Activated T-helper 17 cell treated with anti-CD3 and anti-CD28 coated beads, Interleukin-2, amount 50 U/mL, for 72 hours (primary cell): ENCODE measurements at places on chromosomes 4 and X.

- ATAC-seq: no peak
These were observed 42.5 kb upstream of the C1GALT1C1 start for GRCh38 chrX:120672389-120672788.

- ATAC-seq: no peak
These were observed 41.3 kb upstream of the PRKG2 start for GRCh38 chr4:81256059-81256970.

DNA sequence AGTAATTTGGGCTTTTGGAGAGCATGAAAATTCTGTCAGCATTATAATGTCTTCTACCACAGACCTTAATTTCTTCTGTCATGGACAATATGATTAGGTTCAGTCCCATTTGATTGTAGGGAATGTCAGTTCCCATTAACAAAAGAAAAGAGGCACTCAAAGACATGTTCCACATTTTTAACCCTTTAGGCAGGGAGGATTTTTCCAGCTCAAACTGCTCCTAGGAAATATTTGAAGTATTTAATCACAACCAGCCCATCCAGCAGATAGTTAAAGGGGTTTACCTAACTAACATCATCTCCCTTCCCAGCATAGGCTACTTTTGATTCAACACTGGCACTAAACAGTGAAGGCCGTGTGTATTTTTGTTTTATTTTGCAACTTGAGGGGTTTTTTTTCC, 256.0 kb downstream of the DHX15 start:
- no peak for ATAC-seq

GRCh38 chrX:121931567-121931966, 884.2 kb downstream of the GLUD2 start:
- ATAC-seq: no peak

GRCh38 chr4:140223056-140223810, 69.2 kb upstream of the MAML3 start:
- ATAC-seq: no peak

- ATAC-seq: no peak
These were observed 70.6 kb downstream of the TRAPPC11 start for GRCh38 chr4:183729430-183730328.

GRCh38 chrX:76850851-76851250, 423.3 kb downstream of the MAGEE1 start:
- ATAC-seq: no peak

DNA sequence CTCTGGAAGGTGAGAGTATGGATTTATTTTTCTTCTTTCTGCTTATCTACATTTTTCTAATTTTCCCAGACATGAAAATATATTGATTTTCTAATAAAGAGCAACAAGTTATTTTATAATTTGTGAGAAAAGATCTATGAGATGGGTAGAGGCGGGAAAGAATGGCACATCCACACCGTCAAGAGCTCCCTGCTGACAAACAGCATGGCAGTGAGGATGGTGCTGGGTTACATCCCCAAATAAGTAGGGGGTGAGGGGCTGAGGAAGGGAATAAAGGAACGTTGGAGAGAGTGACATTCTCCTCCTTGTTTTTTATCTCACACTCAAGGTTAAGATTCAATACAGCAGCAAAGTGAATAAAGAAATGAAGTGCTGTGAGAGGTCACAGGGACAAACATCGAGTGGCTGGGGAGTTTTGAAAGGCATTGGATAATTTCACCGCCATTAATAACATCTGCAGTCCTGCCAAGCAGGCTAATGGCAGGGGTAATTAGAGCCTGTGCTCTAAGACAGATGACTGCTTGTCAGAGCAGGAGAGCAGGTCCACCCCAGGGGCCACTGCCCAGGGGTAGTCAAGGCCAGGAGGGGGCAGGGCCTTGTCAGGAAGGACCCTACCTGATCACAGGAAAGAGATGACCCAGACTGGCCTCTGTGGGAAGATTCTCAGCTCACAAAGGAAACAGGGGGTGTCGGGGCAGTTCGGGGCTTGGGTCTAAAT, 323.8 kb downstream of the FBXW7 start:
- no peak for ATAC-seq

GRCh38 chr4:103032574-103032973, 13.1 kb upstream of the SLC9B1 start:
- ATAC-seq: no peak

DNA sequence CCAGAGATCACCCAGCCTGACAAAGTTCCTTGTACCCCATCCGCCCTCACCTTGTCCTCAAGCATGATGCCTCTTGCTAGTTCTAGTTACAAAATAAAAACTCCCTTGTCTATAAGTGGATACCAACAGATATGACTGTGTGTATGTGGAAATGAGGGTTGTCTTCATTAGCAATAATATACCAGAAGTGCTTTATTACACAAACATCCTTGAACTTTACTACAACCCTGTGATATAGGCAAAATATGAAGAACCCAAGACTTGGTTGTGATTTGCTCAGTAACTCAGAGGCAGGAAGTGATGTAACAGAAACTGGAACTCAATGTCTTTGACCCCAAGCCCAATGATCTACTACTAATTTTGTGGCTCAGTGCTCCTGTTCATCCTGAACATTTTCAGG, 97.6 kb downstream of the AKAP4 start:
- ATAC-seq: no peak

- no peak for ATAC-seq
These were observed 1384.4 kb upstream of the PCDH10 start for GRCh38 chr4:131764730-131765129.

GRCh38 chr4:76850010-76850441, 47.9 kb downstream of the SOWAHB start:
- no peak for ATAC-seq

DNA sequence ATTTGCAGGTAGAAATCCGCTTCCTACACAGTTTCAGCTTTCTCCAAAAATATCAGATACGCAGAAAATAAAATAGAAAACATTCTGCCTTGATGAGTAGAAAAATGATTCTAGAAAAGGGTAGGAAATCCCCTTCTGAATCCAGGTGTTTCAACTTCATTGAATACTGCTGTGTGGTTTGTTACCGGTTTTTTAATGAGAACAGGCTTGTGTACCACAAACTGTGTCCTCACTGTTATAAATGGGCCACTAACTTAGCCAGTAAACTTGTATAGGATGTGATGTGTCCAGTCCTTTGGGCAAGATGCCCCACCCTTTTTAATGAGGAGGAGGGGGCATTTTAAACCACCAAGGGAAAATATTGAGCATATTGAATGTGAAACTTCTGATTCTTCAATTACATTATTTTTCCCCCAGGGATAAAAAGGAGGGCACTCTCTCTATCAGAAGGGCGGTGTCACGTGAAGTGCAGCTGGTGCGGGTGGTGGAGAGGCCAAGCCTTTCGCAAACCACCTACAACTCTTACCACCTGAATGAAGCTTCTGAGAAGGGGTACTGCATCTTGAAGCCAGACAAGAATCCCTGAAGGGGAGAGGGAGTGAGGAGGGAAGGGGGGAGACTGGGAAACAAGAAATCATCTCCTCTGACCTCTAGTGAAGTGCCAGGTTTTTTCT, 4.5 kb downstream of the CXXC4 start:
- peak; percentile 57 for ATAC-seq

DNA sequence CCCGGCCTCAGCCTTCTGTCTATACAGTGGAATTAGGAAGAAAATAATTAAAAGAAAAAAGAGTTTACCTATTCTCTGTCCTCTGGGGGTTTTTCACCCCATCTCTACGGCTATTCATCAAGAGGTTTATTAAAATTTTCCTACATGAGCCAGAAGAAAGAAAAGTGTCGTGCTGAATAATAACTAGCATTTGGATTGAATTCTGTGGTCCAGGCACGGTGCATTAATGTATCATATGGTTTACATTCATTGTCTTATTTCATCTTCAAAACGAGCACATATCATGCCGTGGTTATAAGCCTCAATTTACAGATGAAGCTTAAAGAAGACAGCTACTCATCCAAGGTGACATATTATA, 5.4 kb upstream of the NAA15 start:
- peak; percentile 41 for ATAC-seq

GRCh38 chrX:3345281-3346191, 916 bp downstream of the MXRA5 start:
- no peak for ATAC-seq

DNA sequence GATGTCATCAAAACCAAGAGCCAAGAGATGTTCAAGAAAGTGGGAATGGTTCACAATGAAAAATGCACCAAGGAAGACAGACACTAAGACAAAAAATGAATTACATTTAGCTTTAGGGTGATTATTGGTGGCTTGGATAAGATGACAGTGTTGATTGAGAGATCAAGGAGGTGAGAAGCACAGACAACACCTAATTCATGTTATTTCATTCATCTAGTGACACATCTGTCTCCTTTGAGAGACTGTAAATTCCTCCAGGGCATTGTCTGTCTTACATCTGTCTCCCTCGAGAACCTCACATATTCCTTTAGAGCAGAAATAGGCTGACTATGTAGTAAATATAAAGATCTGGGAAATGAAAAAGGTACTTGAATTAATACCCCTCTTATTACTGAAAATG, 94.2 kb upstream of the SMIM31 start:
- no peak for ATAC-seq

DNA sequence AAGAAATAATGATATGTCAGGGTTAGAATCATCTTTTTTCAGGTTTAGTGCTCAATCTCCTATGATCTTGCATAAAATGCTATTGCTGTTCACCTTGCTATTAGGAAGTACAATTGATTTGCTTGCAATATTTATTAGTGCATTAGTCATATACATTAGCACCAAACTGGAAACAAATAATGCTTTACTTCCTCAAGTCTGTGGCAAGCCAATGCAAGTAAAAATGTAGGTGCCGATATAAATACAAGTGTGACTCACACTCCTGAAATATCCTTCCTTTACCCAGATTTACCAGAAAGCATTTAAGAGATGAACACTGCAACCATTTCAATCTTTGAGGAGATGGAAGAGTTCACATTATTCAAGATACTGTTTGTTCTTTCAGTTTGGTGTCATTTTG, 1487.7 kb upstream of the ADGRL3 start:
- ATAC-seq: no peak

DNA sequence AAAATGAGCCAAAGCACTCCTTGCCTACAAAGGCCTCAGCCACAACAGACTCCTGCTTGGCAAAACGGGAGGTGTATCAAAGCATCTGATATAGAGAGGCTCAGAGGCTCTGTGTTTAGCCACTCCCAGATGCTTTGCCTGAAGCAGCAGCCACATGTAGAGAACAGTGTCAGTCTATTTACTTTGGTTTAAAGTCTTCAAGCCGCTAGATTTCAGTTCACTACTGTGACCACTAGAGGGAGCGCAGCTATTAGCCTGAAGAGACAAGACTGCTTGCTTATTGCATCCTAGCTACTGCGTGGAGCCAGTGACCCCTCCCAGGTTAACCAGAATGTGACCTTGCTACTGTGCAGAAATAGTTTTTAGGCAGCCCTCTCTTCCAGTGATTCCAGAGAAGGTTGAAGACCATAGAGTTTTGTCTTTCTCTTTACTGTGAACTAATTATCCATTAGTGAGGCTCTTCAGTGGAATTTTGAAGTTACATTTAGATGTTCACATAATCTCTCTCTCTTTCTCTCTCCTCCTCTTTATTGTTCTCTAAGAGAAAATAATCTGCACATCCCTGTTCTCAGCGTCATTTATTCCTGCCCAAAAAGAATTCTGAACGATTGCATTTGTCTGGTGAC, 39.3 kb downstream of the BMP3 start:
- ATAC-seq: peak; percentile 71

- ATAC-seq: no peak
These were observed 75.1 kb downstream of the MXRA5 start for GRCh38 chrX:3271183-3271833.

DNA sequence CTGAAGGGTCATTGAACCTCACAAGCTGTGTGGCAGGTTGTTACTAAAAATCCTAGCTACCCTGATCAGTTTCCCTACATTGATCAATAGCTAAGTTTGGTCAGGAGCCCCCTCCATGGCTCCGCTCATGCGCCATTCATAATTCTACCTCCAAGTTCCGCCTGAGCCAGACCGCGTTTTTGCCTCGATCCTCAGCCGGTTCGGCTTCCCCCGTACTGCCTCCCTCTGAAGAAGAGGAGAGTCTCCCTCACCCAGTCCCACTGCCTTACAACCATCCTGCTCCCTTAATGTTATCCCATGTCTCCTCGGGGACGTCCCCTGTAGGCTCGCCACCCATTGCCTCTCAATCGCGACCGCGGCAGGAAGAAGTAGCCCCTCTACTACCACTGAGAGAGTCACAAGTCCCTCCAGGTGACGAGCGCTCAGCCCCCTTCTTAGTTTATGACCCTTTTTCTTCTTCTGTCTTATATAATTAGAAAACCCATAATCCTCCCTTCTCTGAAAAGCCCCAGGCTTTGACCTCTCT, 158.2 kb downstream of the DEFB131A start:
- ATAC-seq: no peak

- no peak for ATAC-seq
These were observed 25.5 kb downstream of the TBC1D19 start for GRCh38 chr4:26609391-26609790.

DNA sequence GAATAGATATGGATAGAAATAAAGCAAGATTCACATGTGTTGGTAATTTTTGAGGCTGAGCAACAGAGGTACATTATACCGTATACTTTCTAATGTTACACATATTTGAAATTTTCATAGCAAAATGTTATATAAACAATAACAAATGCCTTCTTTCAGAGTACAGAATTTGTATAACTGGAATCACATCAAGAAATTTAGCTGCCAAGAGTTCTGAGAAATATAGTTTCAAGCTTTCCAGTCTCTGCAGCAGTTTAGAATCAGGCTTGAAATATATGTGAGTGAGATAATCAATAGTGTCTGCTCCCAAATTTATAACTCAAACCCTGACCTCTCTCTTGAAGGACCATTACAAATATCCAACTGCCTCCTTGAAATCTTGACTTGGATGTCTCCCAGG, 23.8 kb downstream of the FAM184B start:
- ATAC-seq: no peak

GRCh38 chr4:38868059-38868960, 704 bp downstream of the FAM114A1 start:
- ATAC-seq: no peak
